ENCODE measurements at places on chromosomes 5 and 9.

- DNase-seq: no peak
Measured at GRCh38 chr5:73499187-73499586, 945 bp downstream of the BTF3 start.

DNA sequence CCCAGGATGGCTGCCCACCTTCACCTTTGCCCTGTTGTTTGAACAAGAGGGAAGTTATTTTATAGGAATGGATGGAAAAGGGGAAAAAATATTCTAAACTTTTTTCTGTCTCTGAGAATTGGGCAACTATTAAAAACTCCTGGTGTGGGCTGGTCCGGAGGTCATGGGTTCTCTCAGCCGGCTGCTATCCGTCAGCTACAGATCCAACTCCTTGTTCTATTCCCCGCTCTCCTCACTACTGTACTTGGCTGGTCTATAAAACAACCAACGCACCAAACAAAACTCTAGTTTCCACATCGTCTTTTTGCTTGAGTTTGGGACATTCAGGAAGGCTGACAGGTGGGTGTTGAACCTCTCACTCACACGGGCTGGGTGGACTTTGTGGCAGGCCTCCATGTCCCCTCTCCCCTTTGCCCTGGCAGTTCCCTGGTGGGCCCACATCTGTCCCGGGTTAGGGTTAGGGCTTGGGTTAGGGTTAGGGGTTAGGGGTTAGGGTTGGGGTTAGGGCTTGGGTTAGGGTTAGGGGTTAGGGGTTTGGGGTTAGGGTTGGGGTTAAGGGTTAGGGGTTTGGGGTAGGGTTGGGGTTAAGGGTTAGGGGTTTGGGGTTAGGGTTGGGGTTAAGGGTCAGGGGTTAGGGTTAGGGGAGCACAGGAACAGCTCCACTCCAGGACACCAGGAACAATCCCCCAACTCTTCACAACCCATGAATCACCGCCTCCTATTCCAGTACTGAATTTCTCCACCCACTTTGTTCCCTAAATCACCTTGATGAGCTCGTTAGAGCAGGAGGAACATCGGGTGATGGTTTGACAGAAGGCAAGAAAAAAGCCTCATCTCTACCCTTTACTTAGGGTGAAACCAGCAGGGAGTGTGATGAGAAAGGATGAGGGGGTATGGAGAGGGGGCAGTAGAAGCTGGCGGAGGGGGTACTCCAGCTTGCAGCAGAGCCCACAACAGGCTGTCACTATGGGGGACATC lies 302.1 kb upstream of the IRX4 start:
- no peak for DNase-seq

DNA sequence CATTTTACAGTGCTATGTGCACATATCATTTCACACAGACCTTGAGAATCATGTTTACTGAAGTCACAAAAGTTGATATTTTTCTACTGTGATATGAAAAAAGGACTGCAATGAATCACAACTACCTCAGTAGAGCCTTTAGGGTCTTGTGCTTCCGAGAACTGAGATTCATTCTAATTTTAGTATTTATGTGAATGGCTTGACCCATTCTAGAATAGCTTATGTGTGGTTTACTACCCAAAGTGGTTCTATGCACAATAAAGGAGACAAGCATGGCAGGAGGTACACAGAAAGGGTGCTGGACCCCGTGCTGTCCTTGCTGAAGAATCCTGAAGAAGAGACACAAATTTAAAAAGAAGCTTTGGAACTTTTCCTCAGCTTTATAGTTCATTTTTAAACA lies 28.2 kb downstream of the MEF2C start:
- no peak for DNase-seq

GRCh38 chr9:127290561-127291065 lies 26.0 kb downstream of the GARNL3 start:
- DNase-seq: no peak

GRCh38 chr9:34744295-34745221 lies 34.6 kb upstream of the CCL21 start:
- DNase-seq: no peak

- no peak for DNase-seq
Measured at GRCh38 chr5:160702934-160703333, 149.1 kb downstream of the ATP10B start.

- no peak for DNase-seq
Measured at GRCh38 chr9:134454476-134454857, 128.2 kb downstream of the RXRA start.

- no peak for DNase-seq
Measured at GRCh38 chr5:61657686-61658085, 325.6 kb downstream of the ZSWIM6 start.

DNA sequence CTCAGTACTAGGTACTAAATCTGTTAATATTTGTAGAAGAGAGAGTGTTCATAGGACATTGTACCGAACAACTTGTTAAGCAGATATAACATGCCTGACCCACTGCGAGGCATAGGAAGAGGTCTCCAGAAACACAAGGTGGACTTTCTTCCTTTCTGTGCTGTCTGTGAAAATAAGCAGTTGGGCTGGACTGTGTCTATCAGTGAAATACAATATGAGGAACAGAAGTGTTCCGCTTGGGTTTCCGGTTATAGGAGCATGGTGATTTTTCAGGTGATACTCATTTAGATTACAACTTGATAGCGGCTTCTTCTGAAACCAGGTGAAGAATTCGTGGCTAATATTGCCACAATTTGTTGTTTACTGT lies 60.9 kb upstream of the TLR4 start:
- peak; percentile 33 for DNase-seq

DNA sequence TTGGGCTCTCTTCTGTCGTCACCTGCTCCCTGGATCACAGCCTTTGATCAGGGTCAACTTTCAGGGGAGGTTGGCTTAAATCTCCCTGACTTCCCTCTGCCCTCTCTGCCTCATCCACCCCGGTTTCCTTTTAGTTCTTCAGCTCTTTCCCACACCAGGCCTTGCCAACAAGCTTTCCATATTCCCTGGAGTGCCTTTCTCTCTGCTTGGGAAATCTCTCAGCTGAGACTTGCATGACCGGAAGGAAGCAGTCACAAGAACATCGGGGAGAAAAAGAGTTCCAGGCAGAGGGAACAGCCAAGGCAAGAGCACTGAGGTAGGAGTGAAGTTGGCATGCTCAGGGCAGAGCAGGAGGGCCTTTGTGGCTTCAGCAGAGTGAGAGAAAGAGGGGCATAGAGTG lies 88.4 kb upstream of the HSPA9 start:
- DNase-seq: no peak

DNA sequence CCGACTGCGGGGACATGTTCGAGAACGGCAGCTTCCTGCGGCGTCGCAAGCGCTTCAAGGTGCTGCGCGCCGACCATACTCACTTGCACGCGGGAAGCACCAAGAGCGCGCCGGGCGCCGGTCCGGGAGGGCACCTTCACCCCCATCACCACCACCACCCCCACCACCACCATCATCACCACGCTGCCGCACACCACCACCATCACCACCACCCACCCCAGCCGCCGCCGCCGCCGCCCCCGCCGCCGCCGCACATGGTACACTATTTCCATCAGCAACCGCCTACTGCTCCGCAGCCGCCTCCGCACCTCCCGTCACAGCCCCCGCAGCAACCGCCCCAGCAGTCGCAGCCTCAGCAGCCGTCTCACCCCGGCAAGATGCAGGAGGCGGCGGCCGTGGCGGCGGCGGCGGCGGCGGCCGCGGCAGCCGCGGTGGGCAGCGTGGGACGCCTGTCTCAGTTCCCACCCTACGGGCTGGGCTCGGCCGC lies 514 bp downstream of the FOXB2 start:
- DNase-seq: no peak

GRCh38 chr9:117622347-117622746 lies 81.9 kb upstream of the TLR4 start:
- no peak for DNase-seq

DNA sequence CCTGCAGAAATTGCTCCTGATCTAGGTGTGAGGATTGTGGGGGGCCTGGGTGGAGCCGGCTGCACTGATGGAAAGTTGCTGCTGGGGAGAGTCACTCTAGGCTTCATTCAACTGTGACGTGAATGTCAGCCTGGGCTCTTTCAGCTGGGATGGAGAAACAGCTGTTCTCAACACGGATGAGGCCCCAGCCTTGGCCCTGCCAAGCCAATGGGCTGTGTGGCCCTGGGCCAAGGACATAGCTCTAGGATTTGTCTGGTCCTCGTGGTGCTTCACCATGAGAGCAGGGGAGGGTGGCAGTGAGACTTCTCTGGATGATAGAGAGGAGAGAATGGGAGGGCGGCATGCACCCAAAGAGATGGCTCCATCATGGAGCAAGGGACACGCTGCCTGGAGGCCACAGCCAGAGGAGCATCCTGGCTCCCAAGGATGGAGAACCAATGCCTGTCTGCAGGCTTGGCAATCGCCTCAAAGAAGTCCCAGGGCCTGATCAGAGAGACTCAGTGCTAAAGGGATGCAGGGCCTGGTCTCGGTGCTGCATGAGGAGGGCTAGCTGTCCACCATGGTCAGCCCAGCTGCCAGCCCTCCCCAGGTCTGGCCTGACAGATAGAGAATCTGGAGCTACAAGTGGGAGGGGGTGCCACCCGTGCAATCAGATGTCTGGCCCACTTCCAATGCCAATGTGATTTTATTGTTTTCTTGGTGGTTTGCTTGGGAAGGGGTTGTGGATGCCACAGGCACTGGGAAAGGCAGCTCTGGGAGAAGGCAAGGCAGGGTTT lies 141.0 kb downstream of the GADD45G start:
- no peak for DNase-seq

DNA sequence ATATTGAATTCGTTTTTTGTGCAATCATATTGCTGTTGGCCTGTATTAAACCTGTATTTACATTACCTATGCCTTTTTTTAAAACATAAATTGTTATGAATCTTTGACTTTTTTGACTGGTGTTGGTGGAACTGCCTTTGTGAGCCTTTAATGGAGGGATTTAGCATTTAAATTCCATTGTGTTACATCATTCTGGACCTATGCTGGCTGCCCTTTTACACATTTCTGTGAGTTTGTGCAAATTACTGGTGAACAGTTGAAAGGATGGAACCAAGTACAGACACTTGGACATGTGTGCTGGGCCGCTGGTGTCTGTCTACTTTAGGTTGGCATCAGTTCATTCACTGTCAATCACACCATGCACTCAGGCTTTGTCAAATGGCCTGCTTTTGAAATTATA lies 3.4 kb downstream of the SNX18 start:
- no peak for DNase-seq

DNA sequence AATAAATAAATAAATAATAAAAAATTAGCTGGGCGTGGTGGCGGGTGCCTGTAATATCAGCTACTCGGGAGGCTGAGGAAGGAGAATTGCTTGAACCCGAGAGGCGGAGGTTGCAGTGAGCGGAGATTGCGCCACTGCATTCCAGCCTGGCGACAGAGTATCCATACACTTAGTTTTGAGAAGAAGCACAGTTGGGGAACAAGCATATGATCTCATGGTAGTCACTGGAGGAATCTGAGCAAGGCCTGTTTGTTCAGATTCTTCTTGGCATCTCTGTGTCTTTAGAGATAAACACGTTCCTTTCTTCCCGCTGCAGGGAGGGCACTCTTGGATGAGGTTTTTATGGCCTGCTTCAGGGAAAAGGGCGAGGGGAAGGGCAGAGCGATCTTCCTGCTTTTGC lies 15.6 kb upstream of the DENND1A start:
- DNase-seq: no peak

DNA sequence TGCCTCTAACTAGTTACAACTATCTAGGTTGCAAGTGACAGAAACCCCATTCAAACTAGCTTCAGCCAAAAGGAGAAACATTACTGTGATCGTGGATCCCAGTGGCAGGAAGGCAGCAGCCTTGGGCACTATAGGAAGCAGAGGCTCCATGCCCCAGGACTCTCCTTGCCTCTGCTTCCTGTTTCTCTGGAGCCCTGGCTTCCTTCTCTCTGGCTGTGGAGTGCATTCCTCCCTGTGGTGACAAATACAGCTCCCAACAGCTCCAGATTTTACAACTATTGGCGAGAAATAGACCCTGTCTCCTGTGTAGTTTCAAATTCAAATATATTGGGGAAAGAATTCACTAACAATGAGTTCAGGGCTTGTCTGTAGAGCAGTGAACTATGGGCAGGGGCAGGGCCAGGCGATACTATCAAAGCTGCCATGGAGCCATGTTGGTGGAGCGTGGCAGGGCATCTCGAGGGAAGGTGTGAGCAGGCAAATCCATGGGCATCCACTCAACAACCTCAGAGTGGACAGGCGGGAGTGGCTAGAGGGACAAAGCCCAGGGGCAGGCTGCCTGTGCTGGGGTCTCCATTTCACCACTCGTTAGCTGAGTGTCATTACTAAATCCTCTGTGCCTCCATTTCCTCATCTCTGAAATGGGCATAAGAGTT lies 189.5 kb downstream of the ERCC6L2 start:
- DNase-seq: no peak

GRCh38 chr9:79201636-79202035 lies 370.1 kb upstream of the TLE4 start:
- DNase-seq: no peak

DNA sequence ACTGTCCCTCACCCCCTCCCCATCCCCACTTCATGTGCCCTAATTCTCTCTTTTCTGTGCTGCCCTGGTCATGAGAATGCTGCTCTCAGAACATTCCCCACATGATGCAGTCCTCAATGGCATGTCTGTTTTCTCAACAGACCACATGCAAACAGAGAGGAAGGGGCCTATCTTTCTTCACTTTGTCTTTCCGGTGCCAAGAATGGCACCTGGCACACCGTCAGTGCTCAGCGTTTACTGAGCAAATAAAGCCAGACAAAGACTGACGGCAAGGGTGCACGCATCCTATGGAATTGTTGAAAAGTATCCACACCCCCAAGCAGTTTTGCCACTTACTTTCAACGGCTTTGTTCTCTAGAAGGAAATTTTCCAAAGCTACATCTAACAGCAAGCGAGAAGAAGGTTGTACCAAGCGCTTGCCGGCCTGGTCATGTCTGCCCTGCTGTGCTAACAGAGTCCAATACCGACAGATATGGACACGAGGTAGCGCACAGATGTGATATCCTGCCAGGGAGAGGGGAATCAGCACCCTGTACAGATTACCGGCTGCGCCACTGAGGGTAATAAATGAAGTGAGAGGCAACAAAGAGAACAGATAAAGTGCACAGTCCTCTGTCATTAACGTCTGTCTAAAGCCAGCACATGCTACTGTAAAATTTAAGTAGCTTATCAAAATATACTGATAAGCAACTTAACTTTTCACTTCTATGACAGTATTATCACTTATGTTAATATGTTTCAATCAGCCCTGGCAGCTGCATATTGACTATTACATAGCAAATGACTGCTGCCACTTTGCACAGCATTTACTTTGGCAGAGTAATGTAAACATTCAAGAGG lies 251.7 kb downstream of the DENND1A start:
- no peak for DNase-seq

GRCh38 chr5:143657647-143658285 lies 154.2 kb upstream of the HMHB1 start:
- no peak for DNase-seq

DNA sequence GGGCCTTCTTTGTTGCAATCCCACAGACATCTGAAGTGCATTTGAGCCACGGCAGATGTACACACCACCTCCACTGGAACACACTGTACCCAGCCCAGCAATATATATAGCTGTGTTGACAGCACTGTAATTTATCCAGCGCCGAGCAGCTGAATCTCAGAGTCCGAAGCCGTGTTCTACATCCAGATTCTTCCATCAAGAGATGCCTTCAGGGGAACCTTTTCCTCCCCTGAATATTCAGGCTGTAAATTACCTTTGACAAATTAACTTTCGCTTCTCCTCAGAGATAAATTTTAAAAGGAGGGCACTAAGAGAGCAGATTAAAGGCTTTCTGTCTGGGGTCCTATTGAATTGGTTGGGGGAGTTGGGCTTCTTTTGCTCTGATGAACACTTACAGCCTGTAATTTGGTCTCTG lies 76.4 kb downstream of the ROR2 start:
- DNase-seq: no peak
